ENCODE measurements at places on chromosomes 1 and 21.

GRCh38 chr1:69643266-69643665 is 75.5 kb downstream of the LRRC7 start:
- no peak for DNase-seq

DNA sequence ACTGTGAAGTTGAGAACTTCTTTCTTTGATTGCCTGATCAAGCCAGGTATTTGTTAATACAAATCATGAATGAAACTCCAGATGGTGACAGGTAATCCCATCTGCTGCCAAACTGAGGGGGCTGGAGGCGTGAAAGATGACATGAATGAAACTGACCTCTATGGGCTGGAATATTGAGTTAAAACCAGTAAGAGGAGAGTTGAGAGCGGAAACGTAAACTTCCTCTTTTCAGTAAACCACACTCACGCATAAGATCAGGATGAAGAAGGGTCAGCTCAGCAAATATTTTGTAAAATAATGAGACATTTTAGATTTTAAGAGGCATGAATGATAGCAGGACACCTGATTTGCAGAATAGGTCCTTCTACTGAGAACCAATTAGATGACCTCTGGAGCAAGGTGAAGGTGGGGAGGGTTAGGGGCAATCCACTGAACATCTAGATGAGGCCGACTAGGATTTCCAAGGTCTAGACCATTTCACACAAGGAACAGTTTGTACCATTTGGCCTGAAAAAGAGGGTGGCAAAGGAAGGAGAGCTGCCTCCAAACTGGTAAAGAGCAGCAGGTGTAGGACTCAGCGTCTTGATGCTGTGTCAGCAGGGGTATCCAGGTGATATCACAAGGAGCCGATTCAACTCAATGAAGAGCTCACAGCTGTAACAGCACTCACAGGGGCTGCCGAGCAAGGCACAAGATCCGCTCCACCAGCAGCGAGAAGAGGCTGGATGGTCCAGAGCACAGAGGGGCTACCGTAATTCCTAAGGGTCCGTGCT is 132.6 kb downstream of the NTPCR start:
- no peak for DNase-seq

- peak; percentile 57 for DNase-seq
Observed at GRCh38 chr1:182786223-182786994, 3.2 kb upstream of the NPL start.

- DNase-seq = peak; percentile 93
Observed at GRCh38 chr1:9990944-9991343, 6.1 kb upstream of the RBP7 start.

DNA sequence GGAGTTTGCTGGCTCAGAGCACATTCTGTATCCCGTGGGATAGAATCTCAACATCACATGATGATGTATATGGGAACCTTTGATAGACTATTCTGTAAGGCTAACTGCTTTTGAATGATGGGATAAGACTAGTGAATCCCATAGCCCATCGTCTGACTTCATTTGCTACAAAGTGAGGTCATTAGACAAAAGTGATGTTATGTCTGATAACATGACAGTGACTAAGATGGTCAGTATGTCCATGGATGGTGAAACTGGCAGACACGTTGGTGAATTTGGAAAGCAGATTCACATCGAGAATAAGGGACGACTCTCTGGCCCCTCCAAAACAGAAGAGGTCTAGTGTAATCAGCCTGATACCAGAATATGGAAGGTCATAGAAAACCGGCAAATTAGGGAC is 108.4 kb downstream of the HHAT start:
- no peak for DNase-seq

DNA sequence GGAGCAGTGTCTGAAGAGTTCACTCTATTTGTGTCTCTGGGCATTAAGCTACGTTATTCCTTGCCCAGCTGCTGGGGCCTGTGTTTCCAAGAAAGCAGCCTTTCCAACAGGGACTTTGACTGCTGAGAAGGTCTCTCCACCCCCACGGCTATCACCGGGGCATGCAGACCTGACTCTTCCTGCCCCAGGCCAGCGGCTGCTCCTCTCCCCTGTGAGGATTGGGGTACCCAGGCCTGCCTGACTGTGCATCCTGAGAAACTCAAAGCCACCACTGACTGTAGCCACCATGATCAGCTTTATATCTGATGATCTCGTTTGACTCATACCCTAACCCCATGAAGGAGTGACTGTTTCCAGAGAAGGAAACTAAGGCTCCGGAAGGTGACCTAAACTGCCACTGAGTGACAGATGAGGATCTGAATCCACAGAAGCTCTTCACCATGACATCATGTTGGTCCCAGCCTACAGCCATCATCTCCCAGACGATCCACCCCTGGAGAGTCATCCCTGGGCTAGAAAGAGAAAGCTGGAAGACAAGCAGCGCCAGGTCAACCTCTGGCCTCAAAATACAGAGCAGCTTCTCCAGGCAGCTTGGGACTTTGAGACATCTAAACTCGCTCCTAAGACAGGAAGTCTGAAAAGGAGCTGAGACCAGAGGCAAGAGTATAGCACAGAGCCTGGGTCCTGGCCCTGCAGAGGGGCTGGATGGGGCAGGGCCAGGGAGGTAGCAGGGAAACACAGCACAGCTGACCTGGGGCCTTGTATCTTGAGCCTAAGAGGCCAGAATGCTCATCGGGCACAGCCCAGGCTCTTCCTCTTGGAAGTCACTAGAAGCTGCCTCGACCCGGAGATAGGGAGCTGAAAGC is 244.0 kb upstream of the VAMP3 start:
- DNase-seq = peak; percentile 33

DNA sequence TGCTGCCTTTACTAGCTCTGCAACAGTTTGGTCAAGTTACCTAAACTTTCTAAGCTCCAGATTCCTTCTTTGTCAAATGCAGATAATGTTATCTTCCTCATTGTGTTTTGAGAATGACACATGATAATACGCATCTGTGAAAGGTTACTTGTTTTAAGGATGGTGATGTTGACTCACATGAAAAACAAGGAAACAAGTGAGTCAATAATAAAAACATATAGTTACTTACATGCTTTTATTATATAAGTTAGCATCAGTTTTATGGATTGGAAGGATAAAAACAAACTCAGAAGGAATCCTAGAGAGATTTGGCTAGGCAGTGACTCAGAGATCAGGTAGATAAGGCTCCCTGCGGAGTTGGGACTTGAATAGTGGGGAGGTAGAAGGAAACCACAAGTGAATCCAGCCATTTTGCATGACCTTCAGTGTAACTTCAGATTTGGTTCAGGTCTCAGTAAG is 144.6 kb downstream of the LMO4 start:
- DNase-seq = no peak

GRCh38 chr1:154407198-154408091 is 2.3 kb downstream of the IL6R start:
- no peak for DNase-seq

- DNase-seq = peak; percentile 48
Observed at GRCh38 chr21:41610042-41610839, 102.3 kb upstream of the TMPRSS2 start.

DNA sequence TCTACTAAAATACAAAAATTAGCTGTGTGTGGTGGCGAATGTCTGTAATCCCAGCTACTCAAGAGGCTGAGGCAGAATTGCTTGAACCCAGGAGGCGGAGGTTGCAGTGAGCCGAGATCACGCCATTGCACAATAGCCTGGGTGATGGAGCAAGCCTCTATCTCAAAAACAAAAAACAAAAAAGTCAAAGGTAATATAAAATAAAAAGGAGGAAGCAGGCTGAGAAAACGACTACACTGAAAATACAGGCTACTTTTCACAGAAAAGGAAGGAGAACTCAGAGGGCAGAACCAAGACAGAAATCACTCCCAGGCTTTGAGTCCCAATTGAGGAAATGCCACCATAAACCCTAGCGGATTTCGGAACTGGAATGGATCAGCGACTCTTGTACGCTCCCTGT is 5.9 kb upstream of the A3GALT2 start:
- no peak for DNase-seq
